Spinal cord (tissue), 10 donors: ENCODE measurements at places on chromosomes 7 and 10. TPM values are rescaled to one million over a fixed set of nuclear protein-coding genes. Genes with fewer than 3 reads are reported as not detected.

DNA sequence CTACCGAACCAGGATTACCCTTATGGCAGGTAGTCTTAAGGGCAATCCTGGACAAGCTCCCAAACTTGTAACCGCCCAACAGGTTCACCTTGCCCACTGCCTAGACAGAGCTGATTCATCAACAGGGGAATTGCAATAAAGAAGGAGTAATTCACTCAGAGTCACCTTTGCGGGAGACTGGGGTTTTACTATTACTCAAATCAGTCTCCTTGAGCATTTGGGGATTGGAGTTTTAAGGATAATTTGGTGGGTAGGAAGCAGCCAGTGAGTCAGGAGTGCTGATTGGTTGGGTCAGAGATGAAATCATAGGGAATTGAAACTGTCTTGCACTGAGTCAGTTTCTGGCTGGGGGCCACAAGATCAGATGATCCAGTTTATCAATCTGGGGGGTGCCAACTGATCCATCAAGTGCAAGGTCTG, 25.3 kb downstream of the HK1 start:
- H3K36me3 ChIP-seq: no peaks in the 10 kb centered on the region
- H3K4me1 ChIP-seq: no peaks in the 10 kb centered on the region
- no peak overlapping the region for H3K4me3 ChIP-seq
- no peaks in the 10 kb centered on the region for H3K27me3 ChIP-seq

DNA sequence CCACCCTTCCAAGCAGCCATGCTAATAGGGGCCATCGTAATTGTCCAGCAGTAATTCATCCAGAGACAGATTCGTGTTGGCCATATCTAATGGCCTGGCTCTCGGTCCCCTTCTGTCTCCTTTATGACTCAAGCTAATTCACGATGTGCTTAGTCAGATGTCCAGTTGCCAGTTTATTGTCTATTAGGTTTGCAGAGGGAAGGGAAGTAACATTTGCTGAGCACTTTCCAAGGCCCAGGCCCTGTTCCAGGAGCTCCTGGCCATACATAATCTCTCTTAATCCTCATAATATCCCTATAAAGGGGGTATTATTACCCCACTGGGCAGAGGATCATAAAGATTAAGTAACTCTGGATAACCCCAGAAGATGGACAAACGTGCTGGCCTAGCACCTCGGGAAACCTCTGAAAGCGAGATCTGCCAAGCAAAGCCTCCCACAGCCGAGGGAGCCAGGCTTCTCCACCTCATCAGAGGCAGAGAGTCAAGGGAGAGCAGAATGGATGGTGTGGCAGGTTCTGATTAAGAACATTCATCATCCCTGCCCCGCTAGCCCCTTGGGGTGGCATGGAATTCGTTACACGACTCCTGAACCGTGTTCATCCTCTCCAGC, 153.7 kb downstream of the PLXNA4 start:
- H3K27ac ChIP-seq: no peak overlapping the region
- no peak for DNase-seq

DNA sequence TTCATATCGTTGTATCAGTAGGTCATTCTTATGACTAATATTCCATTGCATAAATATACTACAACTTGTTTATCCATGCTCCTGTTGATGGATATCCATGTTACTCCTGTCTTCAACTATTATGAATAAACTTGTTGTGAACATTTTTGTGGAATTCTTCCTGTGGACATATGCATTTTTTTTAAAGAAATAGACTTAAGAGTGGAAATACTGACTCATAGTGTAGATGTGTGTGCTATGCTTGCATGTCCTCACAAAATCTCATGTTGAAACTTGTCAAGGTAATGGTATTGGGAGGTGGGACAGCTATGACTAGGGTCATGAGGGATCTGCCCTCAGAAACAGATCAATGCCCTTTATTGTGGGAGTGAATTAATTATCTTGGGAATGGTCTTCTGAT, 240.5 kb upstream of the PRSS58 start:
- no peak overlapping the region for H3K27ac ChIP-seq
- no peaks in the 10 kb centered on the region for H3K27me3 ChIP-seq
- no peak overlapping the region for H3K4me3 ChIP-seq

The TBC1D12 gene
- total RNA-seq: 65.6 TPM
